Activated effector memory CD4-positive, alpha-beta T cell treated with Interleukin-2 at 50 U/mL for 16 hours (primary cell): ENCODE measurements at places on chromosomes 1 and 21.
A peak's percentile ranks its signal among the peaks of the same experiment; 100 is the strongest.

DNA sequence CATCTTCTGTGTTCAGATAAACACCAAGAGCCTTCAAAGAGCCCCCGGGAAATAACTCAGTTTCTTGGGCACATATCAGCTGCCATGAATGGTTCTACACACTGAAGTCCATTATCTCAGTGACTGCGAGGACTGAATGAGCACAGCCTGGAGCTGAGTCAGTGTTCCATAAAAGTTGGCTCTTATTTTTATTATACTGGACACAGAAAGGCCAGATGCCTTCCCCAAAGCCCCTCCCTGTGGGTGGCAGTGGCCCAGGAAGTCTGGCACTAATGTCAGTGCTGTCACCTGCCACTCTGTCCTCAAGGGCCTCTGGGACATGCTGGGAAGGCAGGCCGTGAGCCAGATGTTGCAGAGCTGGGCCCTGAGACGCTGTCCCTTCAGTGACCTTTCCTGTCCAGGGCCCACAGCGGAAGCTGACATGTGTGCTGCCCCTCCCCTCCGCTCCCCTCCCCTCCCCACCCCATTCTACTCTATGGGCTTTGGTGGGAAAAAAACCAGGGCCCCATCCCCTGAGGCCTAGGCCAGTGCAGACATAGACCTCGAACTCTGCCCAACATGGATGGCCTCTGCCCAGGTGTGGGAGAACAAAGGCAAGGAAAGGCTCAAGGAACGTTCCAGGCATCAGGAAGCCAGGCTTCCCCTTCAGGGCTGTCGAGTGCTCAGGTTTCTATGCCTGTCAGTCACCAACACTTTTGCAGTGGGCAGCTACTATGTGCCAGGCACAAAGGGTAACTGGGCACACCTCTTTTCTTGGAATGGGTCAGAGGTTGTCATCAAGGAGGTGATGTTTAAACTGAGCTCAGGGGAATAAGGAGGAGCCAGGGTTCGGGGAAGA lies 22.4 kb upstream of the NPPB start:
- no peak for DNase-seq

DNA sequence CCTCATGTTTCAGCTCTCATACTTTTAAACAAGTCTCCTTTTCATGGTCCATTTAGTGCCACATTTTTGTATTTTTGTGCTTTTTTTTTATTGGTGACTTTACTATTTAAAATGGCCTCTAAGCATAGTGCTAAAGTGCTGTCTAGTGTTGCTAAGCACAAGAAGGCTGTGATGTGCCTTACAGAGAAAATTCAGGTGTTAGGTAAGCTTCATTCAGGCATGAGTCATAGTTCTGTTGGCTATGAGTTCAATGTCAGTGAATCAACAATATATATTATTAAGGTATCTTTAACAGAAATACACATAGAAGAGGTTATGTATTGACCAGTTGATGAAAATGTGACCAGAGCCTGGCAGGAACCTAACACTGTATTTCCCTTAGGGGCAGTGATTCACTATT lies 12.8 kb upstream of the FUBP1 start:
- DNase-seq = no peak

GRCh38 chr21:32463889-32464300 lies 51.4 kb downstream of the EVA1C start:
- no peak for DNase-seq

- DNase-seq = peak; percentile 37
Observed at GRCh38 chr1:223189903-223190724, 47.1 kb upstream of the TLR5 start.

- no peak for DNase-seq
Observed at GRCh38 chr1:56516539-56517252, 62.7 kb downstream of the PLPP3 start.

GRCh38 chr1:53122201-53122885 lies 20.1 kb downstream of the SLC1A7 start:
- DNase-seq = no peak

- DNase-seq = no peak
Observed at GRCh38 chr1:6241887-6242740, 1.9 kb upstream of the HES3 start.

DNA sequence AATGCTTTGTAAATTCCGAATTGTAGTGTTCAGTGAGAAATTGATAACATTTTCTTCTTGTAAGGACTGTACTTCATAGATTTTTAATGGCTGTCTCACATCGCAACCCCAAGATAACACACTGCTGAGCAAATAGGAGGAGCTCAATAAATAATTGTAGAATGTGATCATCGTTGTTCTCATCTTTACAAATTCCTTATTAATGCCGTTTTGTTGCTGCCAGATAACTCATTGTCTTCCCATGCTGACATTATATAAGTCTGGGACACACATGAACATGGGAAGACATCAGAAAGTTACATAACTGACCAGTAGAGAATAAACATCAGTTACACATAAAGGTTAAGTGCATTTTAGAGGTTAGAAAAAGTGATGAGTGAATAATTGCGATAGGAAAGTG lies 46.4 kb upstream of the TSPAN2 start:
- DNase-seq = no peak

DNA sequence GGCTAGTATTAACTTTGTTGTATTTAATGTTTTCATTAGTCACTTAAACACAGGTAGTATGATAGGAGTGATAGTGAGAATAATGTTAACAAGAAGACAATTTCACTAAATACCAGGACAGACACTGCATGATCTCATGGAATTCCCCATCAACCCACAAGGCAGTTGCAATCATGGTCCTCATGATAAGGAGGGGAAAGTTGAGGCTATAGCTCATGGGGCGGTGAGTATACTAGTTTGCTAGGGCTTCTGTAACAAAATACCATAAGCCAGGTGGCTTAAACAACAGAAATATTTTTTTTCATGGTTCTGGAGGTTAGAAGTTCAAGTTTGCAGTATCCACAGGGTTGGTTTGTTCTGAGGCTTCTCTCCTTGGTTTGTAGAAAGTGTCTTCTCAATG lies 115.8 kb downstream of the DSCAM start:
- no peak for DNase-seq

- DNase-seq = no peak
Observed at GRCh38 chr1:86825319-86825718, 88.6 kb downstream of the SELENOF start.

- peak; percentile 66 for DNase-seq
Observed at GRCh38 chr1:33099290-33100118, 18.6 kb downstream of the AZIN2 start.

DNA sequence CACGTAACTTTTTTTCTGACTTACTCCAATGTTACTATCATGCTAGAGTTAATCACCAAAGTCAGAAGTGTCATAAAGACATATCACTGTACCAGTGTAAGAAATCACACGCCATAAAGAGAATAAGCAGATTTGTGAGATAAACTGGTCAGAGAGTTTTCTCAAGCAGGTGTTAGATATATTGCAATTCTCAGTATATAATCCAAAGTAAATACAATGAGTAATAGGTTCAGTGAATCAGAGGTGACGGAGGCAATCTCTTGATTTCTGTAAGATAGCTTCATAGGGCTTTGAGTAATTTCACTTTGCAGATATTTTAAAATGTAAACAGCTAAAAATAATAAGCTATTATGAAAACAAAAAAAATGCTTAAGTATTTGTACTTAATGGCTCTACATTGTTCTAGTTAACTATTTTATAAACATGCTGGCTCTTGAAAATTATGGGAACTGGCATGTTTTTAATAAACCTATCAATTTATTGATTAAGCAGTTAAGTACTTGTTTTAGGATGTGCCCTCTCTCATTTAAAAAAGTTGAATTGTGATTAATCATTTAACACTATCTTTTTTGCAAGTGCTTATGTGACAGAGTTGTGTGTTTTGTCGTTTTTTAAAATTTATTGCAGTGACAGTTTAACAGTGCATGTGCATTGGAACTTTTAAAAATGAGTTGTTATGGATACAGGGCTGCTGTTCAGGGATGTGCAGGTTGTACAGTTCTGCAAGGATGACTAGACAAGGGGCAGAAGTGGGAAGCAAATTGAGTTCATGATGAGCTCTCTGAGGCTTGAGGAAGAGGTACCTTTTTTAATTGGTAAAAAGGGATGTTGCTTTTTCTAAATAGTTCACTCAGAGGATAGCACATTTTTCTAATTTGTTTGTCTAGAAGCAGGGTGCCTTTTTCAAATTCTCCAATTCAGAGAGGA lies 119.1 kb downstream of the USP25 start:
- DNase-seq = no peak

DNA sequence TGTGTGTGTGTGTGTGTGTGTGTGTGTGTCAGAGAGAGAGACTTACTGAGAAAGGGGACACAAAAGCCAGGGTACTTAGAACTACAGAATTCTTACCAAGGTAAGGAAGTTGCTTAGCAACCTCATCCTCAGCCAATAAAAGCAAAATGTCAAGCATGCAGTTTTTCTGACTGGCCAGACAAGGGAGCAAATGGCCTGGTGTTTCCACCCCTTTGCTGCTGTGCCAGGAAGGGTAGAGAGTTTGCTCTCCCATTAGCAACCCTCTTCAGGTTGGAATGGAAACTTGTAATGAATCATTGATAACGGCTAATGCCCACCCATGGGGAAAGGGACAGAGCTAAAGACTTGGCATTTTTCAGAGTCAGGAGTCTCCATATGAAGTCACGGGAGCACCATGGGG lies 10.6 kb downstream of the RXRG start:
- DNase-seq = no peak

- no peak for DNase-seq
Observed at GRCh38 chr1:213989002-213989855, 1.5 kb downstream of the PROX1 start.

DNA sequence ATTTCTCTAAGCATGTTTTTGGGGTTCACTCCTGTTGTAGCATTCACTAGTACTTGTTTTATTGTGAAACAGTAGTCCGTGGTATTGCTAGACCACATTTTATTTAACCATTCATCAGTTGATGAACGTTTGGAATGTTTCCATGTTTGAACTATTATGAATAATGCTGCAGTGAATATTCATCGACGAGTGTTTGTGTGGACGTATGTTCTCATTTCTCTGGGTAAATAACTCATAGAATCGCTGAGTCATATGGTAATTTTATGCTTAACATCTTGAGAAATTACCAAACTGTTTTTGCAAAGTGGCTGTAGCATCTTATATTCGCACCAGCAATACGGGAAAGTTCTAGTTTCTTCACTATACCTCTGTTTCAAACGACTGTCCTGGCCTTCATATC lies 28.0 kb upstream of the KAZN start:
- DNase-seq = no peak

GRCh38 chr1:12709091-12709491 lies 6.8 kb upstream of the AADACL3 start:
- no peak for DNase-seq

DNA sequence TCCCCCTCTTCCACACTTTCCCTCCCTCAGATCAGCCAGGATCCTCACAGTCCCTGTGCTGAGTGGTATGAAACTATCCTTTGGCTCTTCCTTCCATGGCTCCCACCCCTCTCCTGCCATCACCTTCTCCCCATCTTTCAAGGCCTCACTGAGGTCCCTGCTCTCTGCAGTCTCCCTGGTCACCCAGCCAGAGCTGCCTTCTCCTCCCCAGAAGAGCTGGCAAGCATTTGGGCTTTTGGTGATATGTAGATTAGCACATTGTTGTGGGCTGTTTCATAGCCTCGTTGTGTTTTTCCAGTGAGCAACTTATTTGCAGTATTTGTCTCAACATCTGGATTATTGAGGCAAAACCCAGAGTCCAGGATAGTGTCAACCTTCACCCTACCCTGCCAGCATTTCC lies 2.2 kb downstream of the CSF1 start:
- DNase-seq = no peak

DNA sequence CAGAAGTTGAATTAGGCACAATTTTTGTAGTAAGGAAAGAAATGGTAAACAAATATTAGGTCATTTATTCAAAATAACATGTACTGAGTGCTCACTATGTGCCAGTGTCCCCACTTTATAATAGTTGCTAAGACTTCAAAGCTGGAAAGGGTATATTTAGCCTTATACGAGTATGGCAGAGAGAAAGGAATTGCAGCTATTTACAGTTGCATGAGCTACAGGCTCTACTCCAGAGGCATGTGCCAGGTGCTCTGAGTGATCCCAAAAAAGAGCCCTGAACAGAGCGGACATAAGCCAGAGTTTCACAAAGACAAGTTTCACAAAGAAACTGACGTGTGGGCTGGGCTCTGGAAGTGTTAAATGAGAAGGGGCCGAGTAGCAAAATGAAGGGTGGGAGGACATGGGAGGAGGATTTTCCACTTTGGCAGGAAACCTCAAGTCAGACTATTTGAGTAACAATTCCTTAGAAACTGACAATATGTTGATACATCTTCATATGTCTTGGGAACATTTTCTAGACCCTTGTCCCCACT lies 40.9 kb downstream of the FASLG start:
- no peak for DNase-seq

DNA sequence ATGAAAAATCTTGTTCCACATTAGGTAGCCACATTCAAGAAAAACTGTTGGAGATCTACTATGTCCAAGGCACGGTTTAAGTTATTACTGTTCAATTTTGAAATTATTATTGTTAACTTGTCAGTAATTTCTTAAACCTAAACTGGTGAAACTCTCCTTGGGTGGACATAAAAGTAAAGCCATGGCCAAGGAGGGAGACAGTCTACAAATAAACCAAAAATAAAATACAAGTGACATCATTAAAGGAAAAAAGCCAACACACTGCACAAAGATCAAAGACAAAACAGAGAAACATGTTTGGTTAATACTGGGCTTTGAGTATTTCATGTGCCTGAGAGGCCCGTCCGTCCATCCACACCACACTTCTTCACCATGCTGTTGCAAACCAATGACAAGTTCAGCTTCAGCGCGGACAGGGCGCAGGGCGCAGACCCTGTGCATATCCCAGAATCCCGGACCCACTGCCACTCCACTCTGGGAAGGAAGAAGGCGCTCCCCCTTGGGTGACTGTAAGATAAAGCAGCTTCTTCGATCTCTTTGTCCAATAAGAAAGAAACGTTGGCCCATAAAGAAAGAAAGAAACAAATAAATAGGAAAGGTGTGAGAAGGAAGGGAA lies 918 bp upstream of the RASAL2 start:
- DNase-seq = no peak

- no peak for DNase-seq
Observed at GRCh38 chr1:181497870-181498269, 14.6 kb downstream of the CACNA1E start.

DNA sequence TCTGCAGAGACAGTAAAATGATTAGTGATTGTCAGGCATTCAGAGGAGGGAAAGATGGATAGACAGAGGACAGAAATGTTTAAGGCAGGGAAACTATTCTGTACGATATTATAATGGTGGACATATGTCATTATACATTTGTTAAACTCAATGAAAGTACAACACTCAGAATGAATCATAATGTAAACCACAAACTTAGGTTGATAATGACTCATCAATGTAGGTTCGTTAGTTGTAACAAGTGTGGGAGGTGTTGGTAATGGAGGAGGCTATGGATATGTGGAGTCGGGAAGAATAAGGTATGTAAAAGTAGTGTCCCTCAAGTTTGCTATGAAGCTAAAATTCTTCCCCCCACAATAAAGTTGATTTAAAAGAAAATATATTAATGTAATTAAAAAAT lies 455.0 kb downstream of the BRINP3 start:
- DNase-seq = no peak

GRCh38 chr1:94643819-94644218 lies 102.3 kb upstream of the F3 start:
- no peak for DNase-seq

GRCh38 chr1:79128722-79129121 lies 122.2 kb upstream of the ADGRL4 start:
- no peak for DNase-seq
